ENCODE measurements at places on chromosomes 3 and 15. TPM values are rescaled to one million over a fixed set of nuclear protein-coding genes. Genes with fewer than 3 reads are reported as not detected.

Gene CHRNA7
- total RNA-seq, result 8.2 TPM

Gene UBE2E2
- 52.3 TPM for total RNA-seq

Gene ERICH6
- total RNA-seq, result 0.22 TPM

Gene ACSBG1
- total RNA-seq, result 1.1 TPM

Gene C2CD4A
- 0.24 TPM for total RNA-seq

Gene EEF1AKMT4
- total RNA-seq, result 7.4 TPM

Gene GUCA1C
- not detected for total RNA-seq

Gene ITIH1
- 0.50 TPM for total RNA-seq

Gene OXTR
- 0.90 TPM for total RNA-seq

Gene MKRN2OS
- 1.2 TPM for total RNA-seq

Gene HES1
- total RNA-seq, result 32.1 TPM

Gene SGO1
- 10.5 TPM for total RNA-seq

Gene ZDHHC19
- not detected for total RNA-seq

Gene ALDH1L1
- total RNA-seq, result 0.32 TPM

Gene MORC1
- not detected for total RNA-seq

Gene SLC28A1
- total RNA-seq, result not detected

Gene ITIH3
- total RNA-seq, result 3.2 TPM

Gene MINAR1
- 18.6 TPM for total RNA-seq

Gene GOLGA6L10
- total RNA-seq, result 1.0 TPM

Gene C3orf22
- total RNA-seq, result 0.15 TPM

Gene A4GNT
- not detected for total RNA-seq

Gene ALS2CL
- total RNA-seq, result 5.3 TPM

Gene DCLK3
- total RNA-seq, result 0.83 TPM

Gene PSMD2
- total RNA-seq, result 249 TPM

Gene LRRC49
- 65.1 TPM for total RNA-seq

Gene SLC15A2
- total RNA-seq, result 0.81 TPM

Gene NANOGP8
- total RNA-seq, result not detected

Gene PATL2
- total RNA-seq, result 4.5 TPM

Gene ZNF774
- 1.8 TPM for total RNA-seq

Gene CRBN
- total RNA-seq, result 69.6 TPM

Gene CAMP
- not detected for total RNA-seq

Gene CNTN6
- 5.2 TPM for total RNA-seq

Gene KCNMB2
- 1.7 TPM for total RNA-seq

Gene KCNAB1
- 2.0 TPM for total RNA-seq
